ENCODE measurements at places on chromosomes 5 and 9. TPM values are rescaled to one million over a fixed set of nuclear protein-coding genes. Genes with fewer than 3 reads are reported as not detected.

The CHSY3 gene
- total RNA-seq, result not detected

The CKMT2 gene
- not detected for total RNA-seq

The CDKN2B gene
- total RNA-seq, result 1.3 TPM

The HMMR gene
- 1.4 TPM for total RNA-seq

The HEXB gene
- total RNA-seq, result 47.1 TPM

The ASTN2 gene
- total RNA-seq, result 3.3 TPM

The AHRR gene
- total RNA-seq, result 1.7 TPM

The CNTNAP3 gene
- 0.94 TPM for total RNA-seq

DNA sequence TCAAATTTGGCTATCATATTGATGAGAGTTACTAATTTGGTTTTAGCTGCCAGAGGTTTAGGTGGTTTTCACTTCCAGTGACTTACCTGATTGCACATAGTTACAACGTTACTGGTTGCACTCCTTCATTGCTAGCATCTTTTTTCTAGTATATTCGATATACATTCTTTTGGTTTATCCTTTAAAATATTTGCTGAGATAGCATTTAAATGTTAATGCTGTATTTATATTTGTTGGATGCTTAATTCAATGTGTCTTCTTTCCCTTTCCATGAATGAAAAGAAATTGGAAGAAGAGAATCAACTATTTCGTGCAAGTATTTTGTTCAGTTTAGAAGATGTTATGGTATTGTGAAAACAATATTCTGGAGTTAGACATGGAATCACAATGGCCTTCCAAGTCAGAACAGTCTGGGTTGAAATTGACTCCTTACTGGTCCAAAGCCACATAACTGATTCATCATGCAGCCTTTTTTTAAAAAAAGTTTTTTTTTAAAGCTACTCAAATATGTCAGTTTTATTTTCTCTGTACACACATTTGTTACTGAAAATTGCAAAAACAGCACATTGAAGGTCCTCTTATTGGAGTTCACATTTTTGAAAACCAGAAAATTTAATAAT is 2.2 kb downstream of the SPIN1 start:
- no peaks in the 10 kb centered on the region for H3K27me3 ChIP-seq
- DNase-seq, result no peak
- H3K27ac ChIP-seq, result no peak overlapping the region
- H3K4me3 ChIP-seq, result no peak overlapping the region
- peaks cover 11% of the 10 kb centered on the region for H3K4me1 ChIP-seq

DNA sequence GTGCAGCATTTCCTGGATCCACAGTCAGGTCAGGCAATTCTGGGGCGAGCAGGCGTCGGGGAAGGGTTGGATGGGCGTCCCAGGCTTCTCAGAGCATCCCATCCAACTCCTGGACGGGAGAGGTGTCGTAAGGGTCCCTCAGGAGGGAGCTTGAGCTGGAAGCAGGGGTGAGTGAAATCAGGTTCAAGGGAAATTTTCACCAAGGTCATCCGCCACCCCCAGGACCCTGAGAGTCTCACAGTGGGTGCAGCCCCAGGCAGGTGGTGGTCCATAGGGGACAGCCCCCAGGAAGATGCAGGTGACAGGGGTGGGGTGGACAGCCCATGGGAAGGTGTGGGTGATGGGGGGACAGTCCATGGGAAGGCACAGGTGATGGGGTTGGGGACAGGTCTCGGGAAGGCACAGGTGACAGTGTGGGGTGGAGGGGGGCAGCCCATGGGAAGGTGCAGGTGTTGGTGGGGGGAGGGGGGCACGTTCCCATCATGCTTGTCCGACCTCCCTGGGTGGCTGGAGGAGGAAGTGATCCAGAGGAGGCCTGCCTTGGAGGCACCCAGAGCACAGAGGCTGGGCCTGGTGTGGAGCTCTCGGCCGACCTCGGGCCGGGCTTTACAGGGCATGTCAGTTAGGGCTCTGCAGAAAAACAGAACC is 48.9 kb downstream of the AHRR start:
- peaks cover 3% of the 10 kb centered on the region for H3K27me3 ChIP-seq
- H3K4me1 ChIP-seq, result peaks cover 27% of the 10 kb centered on the region
- H3K27ac ChIP-seq, result no peak overlapping the region

GRCh38 chr9:83620841-83621636 is 1.9 kb upstream of the IDNK start:
- DNase-seq, result peak; percentile 70
- no peaks in the 10 kb centered on the region for H3K36me3 ChIP-seq
- H3K27ac ChIP-seq, result no peak overlapping the region
- no peak overlapping the region for H3K4me3 ChIP-seq
- H3K4me1 ChIP-seq, result peaks cover 9% of the 10 kb centered on the region

DNA sequence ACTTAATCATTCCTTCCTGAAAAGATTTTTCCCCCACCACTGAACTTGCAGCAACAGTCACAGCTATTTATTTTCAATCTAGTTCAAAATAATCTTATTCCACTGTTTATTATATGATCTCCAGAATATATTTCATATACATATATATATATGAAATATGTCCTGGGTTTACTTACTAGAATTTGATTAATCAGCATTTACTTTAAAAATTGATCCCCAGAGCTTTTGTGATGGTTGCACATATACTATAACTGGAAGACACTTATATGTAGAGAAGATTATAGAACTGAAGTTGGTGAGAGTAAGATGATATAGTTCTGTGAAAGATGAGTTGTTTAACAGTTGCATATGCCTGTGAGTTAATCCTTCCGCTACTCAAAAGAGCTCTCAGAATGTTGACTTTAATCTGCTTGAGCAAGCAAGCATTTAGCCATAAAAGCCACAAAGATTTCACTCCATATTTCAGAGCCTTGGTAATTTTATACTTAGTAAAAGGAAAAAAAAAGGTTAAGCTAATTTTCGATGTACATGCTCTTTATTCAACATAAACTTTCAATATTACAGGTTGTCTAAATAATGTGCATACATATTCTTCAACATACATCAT is 399.3 kb upstream of the CDH9 start:
- H3K27ac ChIP-seq, result no peak overlapping the region
- no peaks in the 10 kb centered on the region for H3K4me1 ChIP-seq
- DNase-seq, result no peak
- H3K36me3 ChIP-seq, result no peaks in the 10 kb centered on the region
- H3K4me3 ChIP-seq, result no peak overlapping the region

DNA sequence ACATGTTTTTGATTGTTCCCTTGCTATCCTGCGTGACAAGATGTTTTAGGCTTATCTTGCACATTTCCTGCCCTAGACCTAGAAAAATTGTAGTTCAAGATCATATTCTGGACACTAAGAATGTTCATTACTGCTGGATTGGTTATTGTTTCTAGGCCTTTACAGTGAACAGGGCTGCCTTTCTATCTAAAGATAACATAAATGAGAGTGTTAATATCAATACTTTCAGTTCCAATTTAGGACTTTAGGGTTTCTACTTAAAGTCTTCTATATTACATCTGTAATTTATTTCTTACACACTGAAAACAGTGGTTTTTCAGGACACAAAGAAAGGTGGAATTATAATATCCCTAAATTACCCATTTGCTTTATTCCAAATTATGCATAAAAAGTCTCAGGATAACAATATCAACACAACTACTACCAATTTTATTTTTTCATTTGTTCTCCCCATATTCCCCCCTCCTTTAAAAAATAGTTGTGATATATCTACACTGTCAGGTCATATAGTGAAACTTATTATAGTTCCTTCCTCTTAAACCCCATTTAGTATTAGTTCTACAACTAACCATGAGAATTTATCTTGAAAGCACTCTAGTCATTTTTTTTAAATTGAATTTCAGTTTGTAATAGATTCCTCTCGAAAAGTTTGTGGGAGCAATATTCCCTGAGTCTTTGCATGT is 293.9 kb upstream of the RIOK2 start:
- no peaks in the 10 kb centered on the region for H3K4me1 ChIP-seq
- no peak overlapping the region for H3K27ac ChIP-seq
- no peak overlapping the region for H3K4me3 ChIP-seq
- H3K36me3 ChIP-seq, result no peaks in the 10 kb centered on the region

- no peak overlapping the region for H3K27ac ChIP-seq
- DNase-seq, result no peak
- H3K36me3 ChIP-seq, result no peaks in the 10 kb centered on the region
- H3K27me3 ChIP-seq, result no peaks in the 10 kb centered on the region
Observed at GRCh38 chr5:11324521-11325289, 563.7 kb upstream of the DAP start.

- no peaks in the 10 kb centered on the region for H3K36me3 ChIP-seq
- no peaks in the 10 kb centered on the region for H3K27me3 ChIP-seq
- H3K27ac ChIP-seq, result no peak overlapping the region
- H3K4me3 ChIP-seq, result no peak overlapping the region
- no peak for DNase-seq
- peaks cover 6% of the 10 kb centered on the region for H3K4me1 ChIP-seq
Observed at GRCh38 chr5:97547999-97548738, 365.1 kb upstream of the RIOK2 start.

GRCh38 chr5:122311961-122312590 is at the start of gene SNCAIP:
TSS of gene SNCAIP (plus strand) at chr5:122312237. CDS start at chr5:122391135, 78,898 bp downstream.
- DNase-seq, result no peak
- no peak within 1 kb of the TSS for H3K4me3 ChIP-seq
- H3K36me3 ChIP-seq, result no peaks in the 10 kb centered on the region
- peaks cover 24% of the 10 kb centered on the region for H3K27me3 ChIP-seq
- H3K27ac ChIP-seq, result no peak within 1 kb of the TSS
- H3K4me1 ChIP-seq, result peaks cover 8% of the 10 kb centered on the region

- no peak overlapping the region for H3K4me3 ChIP-seq
- DNase-seq, result no peak
- H3K27ac ChIP-seq, result no peak overlapping the region
- H3K36me3 ChIP-seq, result no peaks in the 10 kb centered on the region
Observed at GRCh38 chr9:133464638-133465037, 4.9 kb downstream of the CACFD1 start.

DNA sequence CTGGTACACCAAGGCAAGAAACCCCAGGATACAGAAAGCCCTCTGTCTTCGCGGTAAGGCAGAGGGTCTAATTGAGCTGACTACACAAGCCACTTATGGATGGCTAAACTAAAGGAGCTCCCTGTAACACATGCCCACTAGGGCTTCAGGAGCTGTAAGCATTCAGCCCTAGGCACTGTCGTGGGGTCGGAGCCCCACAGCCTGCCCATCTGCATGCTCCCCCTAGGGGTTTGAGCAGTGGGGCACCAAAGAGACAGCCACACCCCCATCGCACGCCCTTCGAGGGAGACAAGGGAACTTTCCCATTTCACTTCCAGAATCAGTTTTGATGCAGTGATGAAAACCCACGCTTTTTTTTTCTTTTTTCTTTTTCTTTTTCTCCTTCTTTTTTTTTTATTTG is 11.0 kb upstream of the MTMR12 start:
- no peak overlapping the region for H3K27ac ChIP-seq
- H3K27me3 ChIP-seq, result no peaks in the 10 kb centered on the region
- H3K36me3 ChIP-seq, result no peaks in the 10 kb centered on the region
- no peaks in the 10 kb centered on the region for H3K4me1 ChIP-seq

DNA sequence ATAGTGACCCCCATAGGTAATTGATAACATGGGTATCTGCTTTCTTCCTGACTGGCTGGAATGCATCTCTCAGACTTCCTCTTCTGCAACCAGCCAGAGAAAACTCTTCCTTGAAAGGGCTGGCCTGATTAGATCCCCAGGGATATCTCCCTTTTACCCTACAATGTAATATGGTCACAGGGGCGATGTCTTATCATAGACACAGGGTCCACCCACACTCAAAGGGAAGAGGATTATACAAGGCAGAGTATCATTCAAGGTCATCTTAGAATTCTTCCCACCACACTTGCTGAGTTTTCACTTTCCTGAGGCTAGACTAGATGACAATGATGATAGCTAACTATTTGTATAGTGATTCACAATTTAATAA is 33.2 kb downstream of the TTLL11 start:
- H3K36me3 ChIP-seq, result no peaks in the 10 kb centered on the region
- no peak for DNase-seq
- peaks cover 3% of the 10 kb centered on the region for H3K27me3 ChIP-seq
- H3K27ac ChIP-seq, result no peak overlapping the region
- H3K4me1 ChIP-seq, result no peaks in the 10 kb centered on the region

DNA sequence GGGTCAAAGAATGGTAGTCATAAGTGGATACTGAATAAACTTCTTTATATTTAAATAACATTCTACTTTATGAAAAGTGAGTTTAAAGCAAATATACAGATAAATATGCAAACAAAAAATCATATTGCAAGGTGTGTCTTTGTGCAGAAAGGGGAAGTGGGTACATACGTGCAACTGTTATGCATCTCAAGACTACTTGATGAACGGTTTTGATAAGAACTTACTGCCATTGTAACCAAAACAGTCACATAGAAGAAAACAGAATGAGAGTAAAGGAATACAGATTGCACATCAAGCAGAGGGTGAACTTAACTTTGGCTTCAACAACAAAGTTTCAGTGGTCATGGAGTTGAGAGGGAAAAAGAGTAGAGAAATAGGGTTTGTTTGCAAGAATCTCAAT is 9.9 kb downstream of the CAMK4 start:
- no peak for DNase-seq
- H3K4me1 ChIP-seq, result peaks cover 6% of the 10 kb centered on the region
- no peaks in the 10 kb centered on the region for H3K27me3 ChIP-seq

- DNase-seq, result no peak
- H3K36me3 ChIP-seq, result no peaks in the 10 kb centered on the region
- no peaks in the 10 kb centered on the region for H3K27me3 ChIP-seq
- no peak overlapping the region for H3K4me3 ChIP-seq
- no peak overlapping the region for H3K27ac ChIP-seq
Observed at GRCh38 chr5:147685993-147686392, 96.5 kb downstream of the JAKMIP2 start.

DNA sequence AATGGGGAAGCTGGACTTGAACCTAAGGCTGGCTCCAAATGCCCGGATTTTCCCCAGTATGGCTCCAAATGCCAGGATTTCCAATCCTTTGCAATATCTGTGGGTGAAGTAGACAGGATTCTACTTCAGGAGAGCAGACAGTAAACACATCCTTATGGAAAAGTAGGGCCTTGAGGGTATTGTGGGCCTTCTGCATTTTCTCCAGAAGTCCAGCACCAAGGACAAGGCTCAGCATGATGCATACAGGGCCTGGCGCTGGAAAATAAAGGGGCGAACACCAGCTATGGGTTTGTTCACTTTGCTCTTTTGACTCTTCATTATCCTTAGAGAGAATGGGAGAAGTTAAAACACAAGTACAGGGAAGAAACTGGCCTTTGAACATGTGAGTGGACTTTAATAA is 347.5 kb downstream of the SEMA5A start:
- H3K4me1 ChIP-seq, result no peaks in the 10 kb centered on the region
- DNase-seq, result no peak
- H3K36me3 ChIP-seq, result no peaks in the 10 kb centered on the region
- no peak overlapping the region for H3K27ac ChIP-seq
- H3K4me3 ChIP-seq, result no peak overlapping the region
- H3K27me3 ChIP-seq, result no peaks in the 10 kb centered on the region

Data from B cell (primary cell).